ENCODE measurements at places on chromosomes 7 and 10. TPM values are rescaled to one million over a fixed set of nuclear protein-coding genes. Genes with fewer than 3 reads are reported as not detected.

- no peaks in the 10 kb centered on the region for H3K4me1 ChIP-seq
- no peak overlapping the region for H3K4me3 ChIP-seq
- no peaks in the 10 kb centered on the region for H3K36me3 ChIP-seq
- no peaks in the 10 kb centered on the region for H3K27me3 ChIP-seq
- DNase-seq = no peak
Observed at GRCh38 chr10:31296754-31297153, 22.3 kb upstream of the ZEB1 start.

- no peaks in the 10 kb centered on the region for H3K27me3 ChIP-seq
- H3K36me3 ChIP-seq = peaks cover 10% of the 10 kb centered on the region
- DNase-seq = no peak
Observed at GRCh38 chr7:100477871-100478267, 1.1 kb downstream of the TSC22D4 start.

DNA sequence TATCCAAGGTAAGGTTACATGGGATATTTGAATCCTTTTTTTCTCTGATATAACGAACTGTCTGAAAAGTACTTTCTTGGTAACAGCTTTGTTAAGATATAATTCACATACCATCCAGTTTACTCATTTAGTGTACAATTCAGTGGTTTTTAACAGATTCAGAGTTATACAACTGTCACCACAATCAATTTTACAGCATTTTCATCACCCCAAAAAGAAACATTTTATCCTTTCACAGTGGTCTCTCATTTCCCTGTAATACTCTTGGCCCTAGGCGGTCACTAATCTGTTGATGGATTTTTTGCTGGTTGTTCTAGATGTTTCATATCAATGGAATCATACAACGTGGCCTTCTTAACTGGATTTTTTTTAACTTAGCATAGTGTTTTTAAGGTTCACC lies 91.6 kb downstream of the GLCCI1 start:
- DNase-seq = no peak
- no peak overlapping the region for H3K4me3 ChIP-seq
- H3K27me3 ChIP-seq = no peaks in the 10 kb centered on the region
- no peak overlapping the region for H3K27ac ChIP-seq

DNA sequence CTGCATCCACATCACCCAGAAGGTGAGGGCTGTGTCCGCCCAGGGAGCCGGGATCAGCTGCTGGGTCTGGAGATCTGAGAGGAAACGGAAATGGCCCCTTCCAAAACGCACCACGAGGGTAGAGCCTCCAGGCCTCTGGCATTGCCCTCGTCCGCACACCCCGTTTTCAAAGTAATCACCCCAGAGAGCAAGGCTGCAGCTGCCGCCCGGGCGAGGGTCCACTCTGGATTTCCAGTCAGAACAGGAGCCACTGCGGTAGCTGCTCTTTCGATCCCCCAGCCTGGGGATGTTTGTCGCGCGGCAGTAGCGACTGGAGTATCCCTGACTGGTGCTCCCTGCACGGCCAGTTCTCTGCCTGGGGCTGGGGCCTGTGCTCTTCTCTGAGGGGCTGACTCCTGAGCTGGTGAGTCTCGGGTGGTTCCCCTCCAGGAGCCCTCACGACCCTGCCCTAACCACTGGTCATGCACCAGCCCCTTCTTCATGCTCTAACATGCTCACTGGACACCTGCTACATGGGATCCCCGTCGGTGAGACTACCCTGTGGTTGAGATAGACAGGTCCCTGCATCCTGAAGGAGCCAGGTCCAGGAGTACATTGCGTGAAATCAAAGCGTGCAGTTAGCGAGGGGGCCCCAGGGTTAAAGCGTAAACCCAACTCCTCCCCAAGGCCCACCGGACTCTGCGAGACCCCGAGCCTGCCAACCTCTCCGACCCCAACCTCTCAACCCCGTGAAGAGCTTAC lies 99.2 kb downstream of the FOXL3 start:
- H3K4me1 ChIP-seq = no peaks in the 10 kb centered on the region
- no peak overlapping the region for H3K27ac ChIP-seq
- DNase-seq = no peak
- no peaks in the 10 kb centered on the region for H3K36me3 ChIP-seq
- no peaks in the 10 kb centered on the region for H3K27me3 ChIP-seq
- no peak overlapping the region for H3K4me3 ChIP-seq

DNA sequence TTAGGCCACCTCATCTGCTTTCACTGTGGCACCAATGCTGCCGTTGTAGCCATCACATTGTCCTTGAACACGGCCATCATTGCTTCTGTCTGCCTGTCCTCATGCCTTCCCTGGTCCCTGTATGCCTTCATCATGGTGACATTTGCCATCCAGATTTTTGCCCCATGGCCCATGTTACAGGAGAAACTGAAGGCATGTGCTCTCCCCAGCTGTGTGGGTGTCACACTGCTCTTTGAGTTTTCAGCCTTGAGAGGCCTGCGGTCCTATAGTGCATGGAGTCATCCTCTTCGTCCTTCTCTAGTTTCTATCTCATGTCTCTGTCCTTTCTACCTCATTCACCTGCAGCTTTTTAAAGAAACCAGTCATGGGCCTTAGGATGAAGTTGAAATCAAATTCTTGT lies 6.2 kb upstream of the SLC26A3 start:
- H3K36me3 ChIP-seq = no peaks in the 10 kb centered on the region
- H3K4me1 ChIP-seq = no peaks in the 10 kb centered on the region
- H3K27me3 ChIP-seq = no peaks in the 10 kb centered on the region
- H3K4me3 ChIP-seq = no peak overlapping the region
- DNase-seq = no peak
- no peak overlapping the region for H3K27ac ChIP-seq

DNA sequence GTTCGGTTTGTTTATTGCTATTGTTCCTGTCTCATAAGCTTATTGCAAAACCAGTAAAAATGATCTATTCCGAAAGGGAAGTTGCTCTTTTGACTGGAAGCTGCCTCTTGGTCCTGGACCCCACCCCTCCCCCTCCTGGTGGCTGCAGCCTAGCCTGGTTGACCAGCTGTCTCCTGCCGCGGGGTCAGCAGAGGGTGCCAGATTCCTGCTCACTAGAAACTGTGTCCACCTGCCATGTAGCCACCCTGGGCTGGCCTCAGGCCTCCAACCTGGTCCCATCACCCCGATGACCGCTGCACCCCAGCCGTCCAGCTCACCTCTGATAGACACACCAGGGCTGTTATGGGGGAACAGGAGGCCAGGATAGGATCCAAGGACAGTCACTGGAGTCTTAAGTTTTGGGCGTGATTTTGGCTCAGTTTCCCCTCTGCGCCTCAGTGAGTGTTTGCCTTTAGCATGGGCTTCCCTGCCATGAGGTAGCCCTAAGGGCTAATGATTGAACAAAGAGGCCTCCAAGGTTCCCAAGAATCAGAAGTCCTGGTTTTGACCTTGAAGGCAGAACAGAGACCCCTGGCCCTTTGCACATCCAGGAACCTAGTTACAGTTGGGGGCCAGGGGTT lies 32.9 kb upstream of the SLF2 start:
- no peaks in the 10 kb centered on the region for H3K36me3 ChIP-seq
- H3K4me3 ChIP-seq = no peak overlapping the region
- no peak for DNase-seq
- no peaks in the 10 kb centered on the region for H3K27me3 ChIP-seq
- H3K27ac ChIP-seq = no peak overlapping the region

DNA sequence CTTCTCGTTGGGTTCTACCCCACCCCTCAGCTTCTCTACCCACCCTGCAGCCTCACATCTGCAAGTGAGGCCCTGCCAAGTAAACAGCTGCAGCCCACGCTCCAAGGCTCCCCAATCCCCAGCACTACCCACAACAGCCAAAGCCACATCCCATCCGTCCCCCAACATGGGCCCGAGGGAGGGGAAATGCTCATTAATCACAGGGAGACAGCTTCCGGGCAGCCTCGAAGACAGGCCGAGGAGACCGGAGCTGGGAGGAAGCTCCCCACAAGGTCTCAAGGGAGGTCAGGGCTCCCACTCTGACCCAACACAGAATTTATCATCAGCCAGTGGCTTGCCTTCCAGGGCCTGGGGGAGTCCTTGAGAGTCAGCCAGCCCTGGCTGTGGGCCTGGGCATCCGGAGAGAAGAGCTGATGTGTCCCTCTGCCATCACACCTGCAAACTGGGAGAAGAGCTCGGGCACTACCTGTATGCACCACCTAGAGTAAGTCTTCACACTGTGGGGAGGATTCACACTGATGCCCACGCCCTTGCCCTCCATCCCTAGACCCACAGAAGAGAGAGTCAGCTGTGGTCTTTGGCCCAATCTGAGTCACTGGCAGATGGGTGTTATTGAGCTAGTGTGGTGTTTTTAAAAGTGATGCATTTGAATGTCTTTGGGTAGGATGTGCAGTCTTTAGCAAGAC lies 115.5 kb upstream of the ZMIZ1 start:
- no peaks in the 10 kb centered on the region for H3K36me3 ChIP-seq
- no peak overlapping the region for H3K4me3 ChIP-seq
- H3K27me3 ChIP-seq = no peaks in the 10 kb centered on the region
- no peak for DNase-seq

DNA sequence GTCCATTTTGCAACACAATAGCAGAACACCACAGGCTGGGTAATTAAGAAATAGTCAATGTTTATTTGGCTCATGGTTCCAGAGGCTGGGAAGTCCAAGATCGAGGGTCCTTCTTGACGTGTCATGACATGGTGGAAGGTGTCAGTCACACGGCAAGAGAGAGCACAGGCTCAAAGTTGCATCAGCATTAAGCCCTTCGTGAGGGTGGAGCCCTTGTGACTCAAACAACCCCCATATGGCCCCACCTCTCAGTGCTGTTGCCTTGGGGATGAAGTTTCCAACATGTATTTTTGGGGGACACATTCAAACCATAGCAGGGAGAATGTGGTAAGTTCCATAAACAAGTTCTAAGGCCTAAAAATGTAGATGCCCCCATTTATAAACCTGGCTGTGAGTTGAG lies 24.6 kb upstream of the GTPBP4 start:
- no peaks in the 10 kb centered on the region for H3K27me3 ChIP-seq
- H3K4me1 ChIP-seq = no peaks in the 10 kb centered on the region
- no peak overlapping the region for H3K4me3 ChIP-seq
- H3K36me3 ChIP-seq = no peaks in the 10 kb centered on the region

GRCh38 chr10:96152437-96152836 lies 22.3 kb downstream of the ZNF518A start:
- no peak overlapping the region for H3K27ac ChIP-seq
- H3K4me1 ChIP-seq = no peaks in the 10 kb centered on the region
- no peak overlapping the region for H3K4me3 ChIP-seq
- H3K36me3 ChIP-seq = peaks cover 76% of the 10 kb centered on the region
- DNase-seq = no peak
- H3K27me3 ChIP-seq = no peaks in the 10 kb centered on the region

- no peaks in the 10 kb centered on the region for H3K4me1 ChIP-seq
- no peaks in the 10 kb centered on the region for H3K27me3 ChIP-seq
- DNase-seq = no peak
- H3K4me3 ChIP-seq = no peak overlapping the region
- H3K27ac ChIP-seq = no peak overlapping the region
Observed at GRCh38 chr10:48880016-48880705, 59.5 kb downstream of the LRRC18 start.

DNA sequence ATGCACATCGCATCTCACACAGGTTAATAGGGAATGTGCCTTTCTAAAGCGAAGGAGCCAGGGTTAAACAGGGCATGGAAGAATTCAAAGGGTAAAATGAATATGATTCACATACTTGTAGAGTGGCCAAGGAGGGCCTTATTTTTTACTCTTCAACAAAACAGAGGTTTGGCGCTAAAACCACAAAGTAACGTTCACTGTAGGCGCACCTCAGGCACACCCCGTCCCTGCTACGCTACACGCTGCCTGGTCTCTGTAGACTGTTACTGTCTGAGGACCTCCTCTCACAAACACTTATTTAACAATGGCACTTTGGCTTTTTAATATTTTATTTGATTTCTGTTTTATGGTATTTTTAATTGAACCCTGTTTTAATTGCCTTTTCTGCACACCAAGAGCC lies 462.1 kb upstream of the GALNT17 start:
- no peak overlapping the region for H3K27ac ChIP-seq
- H3K4me3 ChIP-seq = no peak overlapping the region
- no peaks in the 10 kb centered on the region for H3K4me1 ChIP-seq
- H3K36me3 ChIP-seq = no peaks in the 10 kb centered on the region
- no peak for DNase-seq
- no peaks in the 10 kb centered on the region for H3K27me3 ChIP-seq

DNA sequence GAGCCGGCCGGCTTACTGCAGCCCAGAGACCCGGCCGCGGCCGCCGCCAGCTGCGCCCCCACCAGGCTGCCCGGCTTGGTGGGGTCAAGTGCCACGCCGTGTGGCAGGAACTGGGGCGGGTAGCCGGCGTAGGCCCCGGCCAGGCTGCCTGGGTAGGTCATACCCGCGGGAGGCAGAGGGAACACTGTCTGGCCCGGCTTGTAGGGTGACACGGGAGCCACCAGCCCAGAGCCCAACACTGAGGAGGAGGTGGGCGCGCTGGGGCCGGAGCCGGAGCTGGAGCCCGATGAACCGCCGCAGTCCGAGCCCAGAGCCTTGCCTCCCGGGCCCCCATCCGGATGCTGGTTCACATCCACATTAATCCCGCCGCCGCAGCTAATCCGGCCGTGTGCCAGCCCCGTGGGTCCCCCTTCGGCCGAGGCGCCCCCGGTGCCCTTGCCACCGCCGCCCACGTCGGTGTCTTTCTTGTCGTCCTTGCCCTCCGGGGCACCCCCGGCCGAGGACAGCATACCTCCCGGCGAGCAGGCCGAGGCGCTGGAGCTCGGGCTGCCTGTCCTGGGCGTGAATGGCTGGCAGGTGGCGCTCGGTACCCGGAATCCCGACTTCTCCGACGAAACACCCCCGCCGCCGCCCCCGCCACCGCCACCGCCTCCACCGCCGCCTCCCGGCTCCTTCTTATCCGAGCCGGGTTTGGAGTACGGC lies 2.0 kb downstream of the ZNF503 start:
- peaks cover 19% of the 10 kb centered on the region for H3K4me1 ChIP-seq
- peak overlapping the region; percentile 97 for H3K27ac ChIP-seq
- H3K36me3 ChIP-seq = peaks cover 11% of the 10 kb centered on the region
- H3K27me3 ChIP-seq = no peaks in the 10 kb centered on the region
- DNase-seq = peak; percentile 91
- peak overlapping the region; percentile 89 for H3K4me3 ChIP-seq

- no peaks in the 10 kb centered on the region for H3K27me3 ChIP-seq
- no peaks in the 10 kb centered on the region for H3K36me3 ChIP-seq
- H3K4me1 ChIP-seq = no peaks in the 10 kb centered on the region
- H3K27ac ChIP-seq = no peak overlapping the region
- no peak overlapping the region for H3K4me3 ChIP-seq
- DNase-seq = no peak
Observed at GRCh38 chr7:111668711-111669110, 106.4 kb upstream of the IMMP2L start.

TFR2 gene
- total RNA-seq = not detected

UTF1 gene
- total RNA-seq = not detected

CUZD1 gene
- total RNA-seq = not detected

ZNF518A gene
- 7.1 TPM for total RNA-seq

TMEM139 gene
- total RNA-seq = 11.5 TPM

PLXDC2 gene
- total RNA-seq = 94.1 TPM

PRR15 gene
- total RNA-seq = not detected

CAV1 gene
- total RNA-seq = 156 TPM

TMEM273 gene
- total RNA-seq = 82.3 TPM

DENND11 gene
- 10.4 TPM for total RNA-seq

PLXNA4 gene
- 27.1 TPM for total RNA-seq
